Peyer's patch (tissue), 4 donors: ENCODE measurements at places on chromosomes 5 and 9.

- no peaks in the 10 kb centered on the region for H3K36me3 ChIP-seq
- DNase-seq: no peak
- no peaks in the 10 kb centered on the region for H3K27me3 ChIP-seq
- H3K4me3 ChIP-seq: no peak overlapping the region
Observed at GRCh38 chr9:137140151-137141012, 1.4 kb downstream of the GRIN1 start.

GRCh38 chr9:135610290-135611141, 28.8 kb downstream of the GLT6D1 start:
- no peak overlapping the region for H3K27ac ChIP-seq
- H3K4me1 ChIP-seq: no peaks in the 10 kb centered on the region

DNA sequence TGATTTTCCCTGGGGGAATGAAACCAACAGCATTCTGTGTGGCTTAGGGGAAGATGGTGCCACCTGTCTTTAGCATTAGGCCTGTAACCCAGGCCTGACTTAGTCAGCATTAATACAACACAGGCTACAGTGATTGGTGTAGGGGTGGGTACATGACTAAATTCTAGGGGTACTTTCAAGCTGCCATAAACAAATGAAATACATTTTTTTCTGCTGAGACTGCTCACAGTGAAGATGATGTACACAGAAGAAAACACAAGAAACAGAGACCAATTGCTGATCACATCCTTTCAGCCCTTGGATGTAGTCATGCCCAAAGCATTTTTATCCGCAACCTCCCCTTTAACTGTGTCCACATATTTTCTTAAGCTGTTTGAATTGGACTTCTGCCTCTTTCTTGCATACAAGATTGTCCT, 527.2 kb downstream of the KCTD16 start:
- DNase-seq: no peak
- H3K36me3 ChIP-seq: no peaks in the 10 kb centered on the region
- no peaks in the 10 kb centered on the region for H3K27me3 ChIP-seq
- no peaks in the 10 kb centered on the region for H3K4me1 ChIP-seq

GRCh38 chr9:71647094-71647591, 121.2 kb downstream of the CEMIP2 start:
- no peaks in the 10 kb centered on the region for H3K36me3 ChIP-seq
- no peaks in the 10 kb centered on the region for H3K4me1 ChIP-seq
- peak; percentile 85 for DNase-seq
- H3K4me3 ChIP-seq: no peak overlapping the region

GRCh38 chr9:120626512-120626911, 46.5 kb upstream of the CDK5RAP2 start:
- no peaks in the 10 kb centered on the region for H3K4me1 ChIP-seq
- DNase-seq: no peak
- H3K27ac ChIP-seq: no peak overlapping the region

DNA sequence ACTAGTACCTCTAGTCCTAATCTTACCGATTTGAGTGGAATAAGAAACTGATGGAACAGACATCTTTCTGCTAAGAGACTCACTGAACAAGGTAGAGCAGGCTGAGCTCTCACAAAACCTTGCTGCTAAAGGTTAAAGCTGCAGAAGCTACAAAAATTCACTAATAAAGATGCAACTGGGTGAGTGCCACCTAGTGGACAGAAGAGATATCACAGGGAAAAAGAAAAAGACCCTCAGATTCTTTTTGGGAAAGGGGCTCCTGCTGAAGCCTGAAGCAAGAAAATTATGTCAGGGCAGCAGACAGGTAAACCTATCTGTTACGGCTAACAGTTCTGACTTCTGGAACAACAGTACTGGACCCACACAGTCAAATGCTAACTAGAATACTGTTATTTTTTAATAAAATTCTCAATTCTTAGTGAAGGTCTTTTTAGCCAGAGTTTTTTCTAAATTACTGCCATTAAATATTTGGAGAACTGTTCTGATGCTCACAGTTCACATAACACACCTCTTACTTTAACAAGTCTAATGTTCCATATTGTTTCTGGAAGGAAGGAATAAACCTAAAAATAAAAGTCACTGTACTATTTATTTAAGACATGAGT, 51.2 kb downstream of the DIAPH1 start:
- H3K27me3 ChIP-seq: no peaks in the 10 kb centered on the region
- H3K36me3 ChIP-seq: no peaks in the 10 kb centered on the region
- H3K4me3 ChIP-seq: no peak overlapping the region
- H3K4me1 ChIP-seq: peaks cover 5% of the 10 kb centered on the region
- DNase-seq: no peak
- no peak overlapping the region for H3K27ac ChIP-seq

DNA sequence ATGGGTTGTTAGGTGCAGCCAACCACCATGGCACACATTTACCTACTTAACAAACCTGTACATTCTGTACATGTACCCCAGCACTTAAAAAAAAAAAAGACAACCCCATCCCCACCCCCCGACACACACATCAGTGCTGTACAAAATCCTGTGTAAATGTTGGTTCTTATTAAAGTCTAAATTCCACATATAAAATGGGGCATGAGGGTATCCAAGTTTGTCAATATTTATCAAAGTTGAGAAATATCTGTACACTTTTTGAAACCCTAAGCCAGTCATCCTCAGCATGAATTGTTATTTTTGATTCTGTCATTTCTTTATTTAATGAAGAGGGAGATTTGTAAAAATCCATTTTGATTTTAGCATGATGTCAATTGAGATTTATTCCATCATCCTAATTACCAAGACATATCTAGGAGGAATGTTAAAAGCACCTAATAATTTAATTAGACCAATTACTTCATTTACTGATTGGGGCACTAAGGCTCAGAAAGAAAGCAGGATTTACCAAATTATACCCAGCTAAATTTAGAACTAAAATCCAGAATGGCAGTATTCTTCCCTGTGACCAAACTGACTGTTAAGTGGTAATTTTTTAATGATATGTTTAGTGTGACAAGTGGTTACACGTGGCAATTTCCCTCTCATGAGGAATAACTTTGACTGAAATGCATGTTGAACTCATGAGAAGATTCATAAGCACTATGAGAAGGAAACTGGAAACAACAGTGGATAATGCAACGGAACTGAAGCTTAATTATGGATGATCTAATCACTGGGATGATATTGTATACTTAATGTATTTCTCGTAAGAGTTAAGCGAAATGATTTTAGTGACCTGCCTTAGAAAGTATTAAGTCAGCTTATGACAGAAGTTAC, 195.9 kb downstream of the SGCD start:
- no peaks in the 10 kb centered on the region for H3K36me3 ChIP-seq
- no peaks in the 10 kb centered on the region for H3K4me1 ChIP-seq
- H3K27ac ChIP-seq: no peak overlapping the region
- no peaks in the 10 kb centered on the region for H3K27me3 ChIP-seq
- H3K4me3 ChIP-seq: no peak overlapping the region

- H3K4me1 ChIP-seq: no peaks in the 10 kb centered on the region
- no peaks in the 10 kb centered on the region for H3K36me3 ChIP-seq
- no peak overlapping the region for H3K27ac ChIP-seq
- no peak overlapping the region for H3K4me3 ChIP-seq
Observed at GRCh38 chr9:86721226-86721781, 226.0 kb downstream of the GAS1 start.

- DNase-seq: no peak
- no peaks in the 10 kb centered on the region for H3K4me1 ChIP-seq
- no peak overlapping the region for H3K4me3 ChIP-seq
- no peaks in the 10 kb centered on the region for H3K36me3 ChIP-seq
- H3K27ac ChIP-seq: no peak overlapping the region
- H3K27me3 ChIP-seq: no peaks in the 10 kb centered on the region
Observed at GRCh38 chr9:112396416-112396815, 16.5 kb downstream of the HSDL2 start.

- no peaks in the 10 kb centered on the region for H3K4me1 ChIP-seq
- H3K27me3 ChIP-seq: no peaks in the 10 kb centered on the region
- no peak for DNase-seq
- H3K4me3 ChIP-seq: no peak overlapping the region
- H3K36me3 ChIP-seq: no peaks in the 10 kb centered on the region
- no peak overlapping the region for H3K27ac ChIP-seq
Observed at GRCh38 chr5:150763023-150763769, 4.4 kb upstream of the DCTN4 start.

- H3K27ac ChIP-seq: no peak overlapping the region
- H3K27me3 ChIP-seq: no peaks in the 10 kb centered on the region
- DNase-seq: no peak
- peak overlapping the region; percentile 40 for H3K4me3 ChIP-seq
Observed at GRCh38 chr5:141051521-141051866, 320 bp downstream of the PCDHB1 start.

GRCh38 chr9:111925017-111925770, 28.6 kb downstream of the UGCG start:
- H3K27ac ChIP-seq: peak overlapping the region; percentile 77
- peaks cover 46% of the 10 kb centered on the region for H3K36me3 ChIP-seq
- H3K4me1 ChIP-seq: peaks cover 22% of the 10 kb centered on the region
- H3K4me3 ChIP-seq: no peak overlapping the region
- DNase-seq: no peak

GRCh38 chr9:93670208-93671019, 94.0 kb downstream of the PHF2 start:
- no peaks in the 10 kb centered on the region for H3K27me3 ChIP-seq
- no peak overlapping the region for H3K27ac ChIP-seq
- H3K4me1 ChIP-seq: no peaks in the 10 kb centered on the region
- peak; percentile 41 for DNase-seq

DNA sequence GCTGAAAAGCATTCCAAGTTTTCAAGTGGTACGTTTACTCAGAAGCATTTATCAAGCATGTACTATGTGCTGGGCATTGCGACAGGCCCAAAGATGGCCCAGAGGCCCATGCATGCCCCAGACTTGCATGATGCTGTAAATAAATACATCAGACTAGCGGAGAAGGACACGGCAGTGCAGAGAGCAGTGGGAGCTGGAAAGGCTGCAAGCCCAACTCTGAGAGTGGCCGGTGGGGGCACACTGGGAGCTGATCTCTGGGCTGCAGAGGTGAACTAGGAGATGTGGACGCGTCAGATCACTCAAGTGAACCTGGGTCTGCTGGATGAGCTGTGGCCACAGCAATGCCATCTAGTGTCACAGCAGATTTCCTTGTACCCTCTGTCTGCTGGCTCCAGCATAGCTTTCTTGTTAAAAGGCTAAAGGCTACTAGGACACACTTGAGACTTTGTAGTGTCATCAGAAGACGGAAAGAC, 246.9 kb downstream of the FANCC start:
- no peaks in the 10 kb centered on the region for H3K27me3 ChIP-seq
- no peak overlapping the region for H3K27ac ChIP-seq
- no peak overlapping the region for H3K4me3 ChIP-seq
- DNase-seq: no peak

DNA sequence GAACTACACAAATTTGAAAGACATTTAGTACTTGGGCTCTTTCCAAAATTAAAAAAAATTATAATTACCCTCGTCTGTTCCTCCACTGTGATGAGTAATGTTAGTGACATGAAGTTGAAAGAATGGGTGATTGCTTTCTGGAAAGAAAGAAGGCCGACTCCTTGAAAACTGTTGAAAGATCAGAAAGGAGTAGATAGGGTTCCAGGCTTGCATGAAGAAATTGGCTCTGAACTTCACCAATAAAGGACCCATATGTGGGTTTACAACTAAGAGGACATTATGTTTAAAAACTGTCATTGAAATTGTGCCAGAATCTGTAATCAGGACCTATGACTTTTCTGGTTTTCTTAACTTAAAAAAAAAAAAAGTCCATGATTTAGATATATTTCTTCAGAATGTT, 20.7 kb upstream of the MOCS2 start:
- no peak overlapping the region for H3K27ac ChIP-seq
- no peaks in the 10 kb centered on the region for H3K27me3 ChIP-seq
- no peaks in the 10 kb centered on the region for H3K36me3 ChIP-seq
- H3K4me3 ChIP-seq: no peak overlapping the region
- DNase-seq: no peak

DNA sequence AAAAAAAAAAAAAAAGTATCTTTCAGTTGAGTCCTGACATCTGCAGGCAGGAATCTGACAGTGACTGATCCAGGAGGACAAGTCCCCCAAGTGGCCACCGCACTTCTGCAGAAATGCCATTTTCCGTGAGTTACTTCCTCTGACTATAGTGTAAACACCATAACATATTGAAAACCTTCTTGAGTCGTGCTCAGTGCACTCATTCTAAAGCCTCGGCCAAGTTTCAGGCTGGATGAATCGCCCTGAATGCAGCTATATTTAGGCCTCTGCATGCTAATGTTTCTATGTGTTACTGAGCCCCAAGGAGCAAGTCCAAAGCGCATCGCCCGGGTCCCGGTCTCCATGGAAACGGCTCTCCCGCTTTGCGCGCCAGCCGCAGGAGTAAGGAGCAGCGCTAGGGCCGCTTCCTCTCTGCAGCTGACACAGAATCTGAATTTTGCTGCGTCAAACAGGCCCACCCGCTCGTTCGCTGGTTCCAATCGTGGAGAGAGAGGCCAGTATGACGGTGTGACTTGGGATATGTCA, 335.4 kb downstream of the MSX2 start:
- no peak overlapping the region for H3K27ac ChIP-seq
- no peaks in the 10 kb centered on the region for H3K27me3 ChIP-seq
- no peak overlapping the region for H3K4me3 ChIP-seq
- no peaks in the 10 kb centered on the region for H3K4me1 ChIP-seq
- no peaks in the 10 kb centered on the region for H3K36me3 ChIP-seq
- no peak for DNase-seq

DNA sequence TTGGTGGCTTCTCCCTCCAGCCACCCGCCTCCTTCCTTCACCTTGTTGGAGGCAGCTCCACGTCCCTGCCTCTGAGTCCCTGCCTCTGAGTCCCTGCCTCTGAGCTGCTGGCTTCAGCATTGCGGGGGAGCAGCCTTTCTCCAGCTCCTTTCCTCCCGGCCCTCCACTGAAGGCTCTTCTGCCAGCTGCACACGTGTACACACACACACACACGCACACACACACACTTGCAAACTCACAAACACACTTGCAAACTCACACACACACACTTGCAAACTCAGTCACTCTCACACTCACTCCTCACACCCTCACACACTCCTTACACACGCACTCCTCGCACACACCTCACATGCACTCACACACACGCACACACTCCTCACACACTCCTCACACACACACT, 45.1 kb downstream of the C9orf50 start:
- H3K27ac ChIP-seq: no peak overlapping the region
- no peak for DNase-seq
- no peaks in the 10 kb centered on the region for H3K4me1 ChIP-seq
- H3K4me3 ChIP-seq: no peak overlapping the region
- H3K27me3 ChIP-seq: no peaks in the 10 kb centered on the region

DNA sequence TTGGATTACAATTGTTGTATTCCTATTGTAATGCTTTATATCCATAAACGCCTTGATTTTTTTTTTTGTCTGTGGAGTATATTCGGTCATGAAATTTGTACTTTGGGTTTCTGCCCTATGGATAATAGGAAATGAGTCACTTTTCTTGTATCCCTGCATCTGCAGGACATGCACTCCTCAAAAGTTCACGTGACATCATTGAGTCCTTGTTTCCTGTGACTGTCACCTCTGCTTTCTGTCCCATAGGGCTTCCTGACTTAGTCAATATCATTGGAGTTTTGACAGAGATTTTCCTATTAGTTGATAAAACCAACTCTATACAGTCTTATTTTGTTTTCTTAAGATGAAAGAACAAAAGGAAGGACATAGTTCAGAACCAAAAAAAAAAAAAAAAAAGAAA, 356.3 kb downstream of the MAT2B start:
- no peak for DNase-seq
- H3K36me3 ChIP-seq: no peaks in the 10 kb centered on the region
- no peaks in the 10 kb centered on the region for H3K4me1 ChIP-seq
- H3K27me3 ChIP-seq: no peaks in the 10 kb centered on the region
- no peak overlapping the region for H3K4me3 ChIP-seq
- H3K27ac ChIP-seq: no peak overlapping the region

GRCh38 chr5:94391996-94392395, 226.4 kb downstream of the KIAA0825 start:
- no peak overlapping the region for H3K4me3 ChIP-seq
- no peak overlapping the region for H3K27ac ChIP-seq
- no peaks in the 10 kb centered on the region for H3K27me3 ChIP-seq
- no peaks in the 10 kb centered on the region for H3K36me3 ChIP-seq
- DNase-seq: no peak
- no peaks in the 10 kb centered on the region for H3K4me1 ChIP-seq
